Cerebellum (tissue), 4 donors: ENCODE measurements at places on chromosomes 4 and X. TPM values are rescaled to one million over a fixed set of nuclear protein-coding genes. Genes with fewer than 3 reads are reported as not detected.

PHEX gene
- total RNA-seq: 0.82 TPM

GRCh38 chr4:111266937-111267336 lies 644.1 kb upstream of the PITX2 start:
- no peak for DNase-seq

DNA sequence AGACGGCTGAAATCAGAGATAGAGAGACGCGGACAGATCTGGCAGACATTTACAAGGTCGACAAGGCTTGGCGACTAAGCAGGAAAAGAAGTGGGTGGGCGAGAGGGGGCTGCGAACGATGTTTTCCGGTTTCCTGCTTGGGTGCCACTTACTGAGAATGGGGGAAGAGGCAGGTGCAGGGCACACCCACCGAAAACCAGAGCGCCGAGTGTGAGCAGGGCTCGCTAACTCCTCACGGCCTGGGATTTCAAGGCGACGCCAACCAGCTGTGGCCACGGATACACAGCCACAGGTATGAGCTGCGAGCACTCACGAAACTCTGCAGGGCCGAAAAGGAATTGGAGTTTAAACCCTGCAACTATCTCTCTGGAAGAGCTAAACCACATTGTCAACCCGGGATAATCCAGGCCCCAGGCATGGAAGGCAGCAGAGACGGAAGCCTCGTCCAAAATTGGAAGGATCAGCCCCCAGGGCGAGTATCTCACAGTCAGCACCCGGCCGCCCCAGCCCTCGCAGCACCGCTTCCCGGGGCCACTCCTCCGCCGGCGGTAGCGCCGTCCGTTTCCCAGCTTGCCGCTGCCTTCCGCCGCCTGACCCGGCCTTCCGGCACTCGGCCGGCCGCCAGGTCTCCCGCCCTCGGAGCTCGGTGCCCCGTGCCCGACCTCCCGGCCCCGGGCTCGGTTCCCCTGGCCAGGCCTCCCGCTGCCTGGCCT lies 778 bp downstream of the CASP3 start:
- peak; percentile 34 for DNase-seq

DNA sequence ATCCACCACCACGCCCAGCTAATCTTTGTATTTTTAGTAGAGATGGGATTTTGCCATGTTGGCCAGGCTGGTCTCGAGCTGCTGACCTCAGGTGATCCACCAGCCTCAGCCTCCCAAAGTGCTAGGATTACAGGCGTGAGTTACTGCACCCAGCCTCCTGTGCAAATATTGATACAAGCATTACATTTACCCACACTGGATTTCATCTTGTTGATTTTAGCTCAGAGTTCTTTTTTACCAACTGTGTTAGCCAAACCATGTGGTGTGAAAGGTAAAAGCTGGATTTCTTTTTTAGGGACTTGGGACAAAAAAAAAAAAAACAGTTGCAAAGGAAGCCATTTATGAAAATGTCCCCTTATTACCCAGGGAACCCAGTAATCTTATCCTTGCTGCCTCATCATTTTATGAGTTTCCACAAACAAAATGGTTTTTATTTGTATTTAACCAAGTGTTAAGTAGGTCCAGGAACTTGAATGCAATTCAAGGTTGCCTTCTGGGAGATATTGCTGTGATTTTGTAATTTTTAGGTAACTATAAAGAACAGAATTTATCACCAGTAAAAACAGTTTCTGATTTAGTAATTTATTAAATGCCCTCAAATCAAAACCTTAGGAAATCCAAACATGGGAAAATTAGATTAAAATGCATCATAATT lies 202.5 kb downstream of the PALLD start:
- no peak for DNase-seq

GAGE2A gene
- not detected for total RNA-seq
